ENCODE measurements at places on chromosomes 7 and 10.
A peak's percentile ranks its signal among the peaks of the same experiment; 100 is the strongest.

DNA sequence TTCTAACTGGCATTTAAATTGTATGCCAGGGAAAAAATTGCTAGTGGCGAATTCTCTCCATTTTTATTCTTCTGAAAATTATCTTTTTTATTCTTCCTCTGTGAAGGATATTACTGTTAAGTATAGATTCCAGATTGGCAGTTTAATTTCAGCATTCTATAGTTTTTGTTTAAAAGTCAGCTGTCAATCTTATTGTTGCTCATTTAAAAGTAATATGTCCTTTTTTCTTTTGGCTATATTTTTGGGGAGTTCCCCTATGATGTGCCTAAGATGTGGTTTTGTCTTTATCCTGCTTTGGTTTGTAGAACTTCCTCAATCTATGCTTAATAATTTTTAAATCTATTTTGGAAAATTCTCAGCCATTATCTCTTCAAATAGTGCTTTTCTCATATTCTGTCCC, 135.9 kb downstream of the ARHGAP12 start:
- no peak overlapping the region for H3K4me3 ChIP-seq
- H3K27me3 ChIP-seq = no peaks in the 10 kb centered on the region
- no peak for DNase-seq

- peaks cover 27% of the 10 kb centered on the region for H3K4me1 ChIP-seq
- peak; percentile 30 for DNase-seq
- H3K36me3 ChIP-seq = peaks cover 5% of the 10 kb centered on the region
- H3K4me3 ChIP-seq = peak overlapping the region; percentile 6
These were observed 63.8 kb downstream of the MKI67 start for GRCh38 chr10:128062331-128062880.

DNA sequence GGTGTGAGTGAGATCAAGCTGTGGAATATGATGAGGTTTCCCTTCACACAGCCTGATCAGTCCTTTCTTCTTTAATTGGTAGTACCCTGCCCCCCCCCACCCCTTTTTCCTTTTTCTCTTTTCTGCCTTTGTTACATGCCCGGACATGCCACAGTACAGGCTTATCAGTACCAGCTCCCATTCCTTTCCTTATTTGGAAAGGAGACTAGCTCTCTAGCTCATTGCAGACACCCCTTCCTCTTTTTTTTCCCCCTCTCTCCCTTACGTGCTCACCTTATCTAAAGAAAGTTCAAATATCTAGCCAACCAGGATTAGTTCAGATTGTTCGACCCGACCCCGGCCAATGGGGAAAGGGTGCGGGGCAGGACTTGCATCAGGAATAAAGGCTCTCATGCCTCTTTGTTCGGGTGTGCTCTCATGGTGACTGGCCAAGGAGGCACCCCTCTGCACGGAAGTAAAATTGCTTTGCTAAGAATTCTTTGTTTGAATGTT, 230.4 kb downstream of the ACTR3B start:
- H3K27ac ChIP-seq = peak overlapping the region; percentile 72
- peaks cover 12% of the 10 kb centered on the region for H3K36me3 ChIP-seq
- peaks cover 2% of the 10 kb centered on the region for H3K27me3 ChIP-seq
- DNase-seq = peak; percentile 5
- peaks cover 39% of the 10 kb centered on the region for H3K4me1 ChIP-seq
- no peak overlapping the region for H3K4me3 ChIP-seq

DNA sequence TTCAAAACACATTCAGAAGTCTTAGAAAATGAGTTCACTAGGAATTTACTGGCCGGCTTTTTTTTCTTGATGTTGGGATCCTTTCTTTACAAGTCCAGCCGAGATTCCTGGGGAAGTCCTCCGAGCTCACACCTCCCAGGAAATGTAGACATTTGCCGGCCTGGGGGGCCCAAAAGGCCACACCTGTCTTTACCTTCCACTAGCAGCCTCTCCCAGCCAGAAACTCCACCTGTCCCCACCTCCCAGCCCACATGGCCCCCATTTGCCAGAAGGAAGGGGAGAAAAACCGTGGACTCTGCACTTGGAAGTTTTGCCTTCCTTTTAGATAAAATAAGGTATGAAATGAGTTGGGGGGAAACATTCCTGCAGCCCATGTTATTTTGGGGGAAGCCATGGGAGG, 27.6 kb upstream of the EMX2 start:
- no peak for DNase-seq
- H3K4me3 ChIP-seq = no peak overlapping the region
- H3K27ac ChIP-seq = no peak overlapping the region
- peaks cover 46% of the 10 kb centered on the region for H3K4me1 ChIP-seq
- peaks cover 6% of the 10 kb centered on the region for H3K27me3 ChIP-seq
- H3K36me3 ChIP-seq = no peaks in the 10 kb centered on the region

GRCh38 chr10:20870834-20871233, 26.3 kb downstream of the NEBL start:
- H3K4me1 ChIP-seq = peaks cover 25% of the 10 kb centered on the region
- no peaks in the 10 kb centered on the region for H3K27me3 ChIP-seq
- H3K36me3 ChIP-seq = no peaks in the 10 kb centered on the region
- H3K27ac ChIP-seq = no peak overlapping the region
- no peak for DNase-seq

DNA sequence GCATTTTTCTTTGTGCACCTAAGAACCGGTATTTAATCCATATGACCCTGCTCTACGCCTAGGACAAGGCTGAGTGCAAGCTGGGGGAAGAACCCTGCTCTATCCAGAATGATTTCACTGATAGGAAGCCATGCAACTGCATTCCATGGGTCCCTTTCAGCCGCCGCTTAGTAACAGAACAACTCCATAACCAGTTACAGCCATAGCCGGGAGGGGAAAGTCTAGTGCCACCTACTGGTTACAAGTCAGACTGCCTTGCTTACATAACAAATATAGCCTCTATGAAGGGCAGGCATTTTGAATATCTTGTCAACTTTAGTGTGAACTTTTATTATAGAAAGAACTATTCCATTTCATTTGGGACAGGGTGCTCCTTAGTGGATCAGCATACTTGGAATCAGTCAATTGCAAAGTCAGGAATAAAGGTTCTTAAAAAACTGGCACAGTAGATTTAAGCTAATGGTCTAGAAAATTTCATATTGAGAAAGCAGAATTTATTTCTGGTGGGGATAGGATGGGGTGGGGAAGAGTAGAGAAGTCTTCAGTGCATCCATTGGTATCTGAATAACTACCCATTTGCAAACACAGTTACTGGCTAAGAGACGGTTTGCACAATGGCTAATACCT, 521.7 kb downstream of the ADRA2A start:
- H3K4me3 ChIP-seq = no peak overlapping the region
- DNase-seq = peak; percentile 66
- peaks cover 2% of the 10 kb centered on the region for H3K27me3 ChIP-seq
- H3K36me3 ChIP-seq = no peaks in the 10 kb centered on the region
- no peak overlapping the region for H3K27ac ChIP-seq

DNA sequence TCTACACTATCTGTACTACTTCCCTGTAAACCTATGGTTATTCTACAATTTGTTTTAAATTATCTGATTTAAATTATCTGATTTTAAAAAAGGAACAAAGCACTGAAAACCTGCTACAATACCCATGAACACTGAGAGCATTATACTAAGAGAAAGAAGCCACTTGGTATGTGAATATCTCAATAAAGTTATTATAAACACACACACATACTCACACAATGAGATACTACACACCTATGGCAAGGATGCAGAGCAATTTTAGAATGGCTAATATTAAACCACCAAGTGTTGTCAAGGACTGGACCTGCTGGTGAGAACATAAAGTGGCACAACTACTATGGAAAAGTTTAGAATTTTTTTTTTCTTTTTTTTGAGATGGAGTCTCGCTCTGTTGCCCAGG, 82.7 kb downstream of the IGF2BP3 start:
- peaks cover 91% of the 10 kb centered on the region for H3K36me3 ChIP-seq
- no peak overlapping the region for H3K4me3 ChIP-seq
- DNase-seq = no peak
- no peak overlapping the region for H3K27ac ChIP-seq
- H3K27me3 ChIP-seq = no peaks in the 10 kb centered on the region
- peaks cover 6% of the 10 kb centered on the region for H3K4me1 ChIP-seq

DNA sequence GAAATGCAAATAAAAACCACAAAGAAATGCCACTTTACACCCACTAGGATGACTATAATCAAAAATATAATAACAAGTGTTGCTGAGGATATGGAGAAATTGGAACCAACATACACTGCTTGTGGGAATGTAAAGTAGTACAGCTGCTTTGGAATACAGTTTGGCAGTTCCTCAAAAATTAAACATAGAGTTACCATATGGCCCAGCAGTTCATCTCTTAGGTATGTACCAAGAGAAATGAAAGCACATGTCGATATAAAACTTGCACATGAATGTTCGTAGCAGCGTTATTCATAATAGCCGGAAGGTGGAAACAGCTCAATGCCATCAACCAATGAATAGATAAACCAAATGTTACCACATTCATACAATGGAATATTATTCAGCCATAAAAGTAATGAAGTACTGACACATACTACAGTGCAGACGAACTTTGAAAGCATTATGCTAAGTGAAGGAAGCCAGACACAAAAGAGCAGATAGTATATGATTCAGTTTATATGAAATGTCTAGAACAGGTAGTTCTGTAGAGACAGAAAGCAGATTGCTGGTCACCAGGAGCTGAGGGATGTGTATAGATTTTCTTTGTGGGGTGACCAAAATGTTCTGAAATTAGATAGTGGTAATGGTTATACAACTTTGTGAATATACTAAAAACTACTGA, 12.4 kb downstream of the BCAP29 start:
- H3K27me3 ChIP-seq = no peaks in the 10 kb centered on the region
- DNase-seq = no peak
- no peak overlapping the region for H3K4me3 ChIP-seq
- no peak overlapping the region for H3K27ac ChIP-seq
- H3K36me3 ChIP-seq = peaks cover 33% of the 10 kb centered on the region

DNA sequence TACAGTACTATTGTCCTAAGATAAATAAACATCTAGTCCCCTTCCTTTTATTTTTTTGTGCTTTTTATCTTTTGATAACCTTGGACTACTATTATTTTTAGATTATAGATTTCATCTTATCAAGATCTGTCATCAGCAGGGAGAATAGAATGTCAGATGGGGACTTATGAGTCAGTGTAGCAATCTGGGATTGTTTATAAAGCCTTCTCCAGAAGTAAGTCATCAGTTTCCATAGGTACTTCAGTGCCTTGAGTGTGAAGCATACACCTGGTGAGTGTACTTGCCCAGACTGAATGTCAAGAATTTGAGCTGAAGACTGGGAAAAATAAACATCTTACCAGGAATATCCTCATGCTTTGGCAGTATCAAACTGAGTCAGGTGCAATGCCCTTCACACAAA, 2.1 kb downstream of the CASD1 start:
- no peaks in the 10 kb centered on the region for H3K27me3 ChIP-seq
- peaks cover 71% of the 10 kb centered on the region for H3K4me1 ChIP-seq
- no peak for DNase-seq
- H3K4me3 ChIP-seq = peak overlapping the region; percentile 96
- H3K27ac ChIP-seq = peak overlapping the region; percentile 30

DNA sequence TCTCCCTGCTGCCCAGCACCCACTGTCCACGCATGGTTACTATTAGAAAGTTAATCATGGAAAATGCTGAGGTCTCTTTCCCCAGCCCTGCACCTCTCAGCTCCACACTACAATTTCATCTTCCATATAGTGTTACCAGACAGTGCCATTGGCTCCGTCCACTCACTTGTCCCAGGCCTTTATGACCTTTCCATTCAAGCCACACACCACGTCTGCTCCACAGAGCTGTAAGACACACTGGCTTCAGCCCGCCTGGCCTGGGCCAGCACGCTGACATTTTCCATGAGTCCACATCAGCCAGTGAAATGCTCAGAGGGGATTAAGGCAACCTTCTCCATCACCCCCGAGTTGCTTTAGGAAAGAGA, 118.7 kb downstream of the KCNMA1 start:
- no peak for DNase-seq
- H3K4me3 ChIP-seq = no peak overlapping the region
- peaks cover 35% of the 10 kb centered on the region for H3K4me1 ChIP-seq

- no peaks in the 10 kb centered on the region for H3K36me3 ChIP-seq
- H3K27ac ChIP-seq = no peak overlapping the region
- no peak for DNase-seq
These were observed 83.7 kb downstream of the ZMIZ1 start for GRCh38 chr10:79152423-79152817.

GRCh38 chr10:71090801-71091200, 121.6 kb upstream of the UNC5B start:
- H3K4me3 ChIP-seq = no peak overlapping the region
- peak overlapping the region; percentile 16 for H3K27ac ChIP-seq
- no peak for DNase-seq
- peaks cover 9% of the 10 kb centered on the region for H3K27me3 ChIP-seq
- H3K4me1 ChIP-seq = peaks cover 45% of the 10 kb centered on the region

DNA sequence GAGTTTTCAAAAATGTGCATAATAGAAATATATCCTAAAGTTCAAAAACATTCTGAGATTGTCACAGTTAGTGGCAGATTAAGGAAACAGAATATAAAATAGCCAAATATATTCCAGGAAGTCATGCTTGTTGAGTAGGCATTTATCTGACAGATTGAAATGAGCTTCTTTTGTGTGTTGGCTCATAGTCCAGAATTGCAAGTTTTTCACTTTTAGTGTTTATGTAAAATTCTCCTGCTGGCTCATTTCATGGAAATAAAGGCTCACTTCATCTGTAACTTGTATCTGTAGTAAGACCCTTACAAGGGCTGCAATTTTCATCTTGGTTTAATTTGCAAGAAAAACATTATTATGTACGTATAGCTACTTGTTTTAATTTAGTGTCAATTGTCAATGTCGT, 93.5 kb downstream of the MCU start:
- H3K27ac ChIP-seq = no peak overlapping the region
- H3K4me1 ChIP-seq = peaks cover 25% of the 10 kb centered on the region
- DNase-seq = no peak
- H3K4me3 ChIP-seq = no peak overlapping the region
- H3K36me3 ChIP-seq = no peaks in the 10 kb centered on the region

GRCh38 chr7:34073676-34074075, 168.3 kb downstream of the BMPER start:
- peaks cover 4% of the 10 kb centered on the region for H3K27me3 ChIP-seq
- H3K4me3 ChIP-seq = no peak overlapping the region
- H3K36me3 ChIP-seq = no peaks in the 10 kb centered on the region

DNA sequence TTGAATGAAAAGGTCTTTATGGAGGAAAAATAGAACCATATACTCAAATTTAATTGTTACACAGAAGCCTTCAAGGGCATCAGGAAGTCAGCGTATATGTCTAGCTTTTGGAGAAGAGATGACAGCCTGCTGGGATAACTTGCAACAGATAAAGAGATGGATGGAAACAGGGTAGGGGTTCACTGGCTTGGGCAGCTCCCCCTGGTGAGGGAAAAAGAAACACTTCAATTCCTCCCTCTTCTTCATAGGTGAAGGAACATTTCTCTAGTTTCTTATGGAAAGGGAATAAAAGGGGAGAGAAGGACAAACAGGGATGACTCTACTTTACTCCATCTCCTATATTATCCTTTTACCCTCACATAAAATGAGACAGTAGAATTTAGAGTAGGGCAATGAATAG, 635.7 kb downstream of the PHTF2 start:
- H3K27ac ChIP-seq = no peak overlapping the region
- DNase-seq = no peak
- H3K4me3 ChIP-seq = no peak overlapping the region
- H3K36me3 ChIP-seq = no peaks in the 10 kb centered on the region
- H3K4me1 ChIP-seq = peaks cover 16% of the 10 kb centered on the region

DNA sequence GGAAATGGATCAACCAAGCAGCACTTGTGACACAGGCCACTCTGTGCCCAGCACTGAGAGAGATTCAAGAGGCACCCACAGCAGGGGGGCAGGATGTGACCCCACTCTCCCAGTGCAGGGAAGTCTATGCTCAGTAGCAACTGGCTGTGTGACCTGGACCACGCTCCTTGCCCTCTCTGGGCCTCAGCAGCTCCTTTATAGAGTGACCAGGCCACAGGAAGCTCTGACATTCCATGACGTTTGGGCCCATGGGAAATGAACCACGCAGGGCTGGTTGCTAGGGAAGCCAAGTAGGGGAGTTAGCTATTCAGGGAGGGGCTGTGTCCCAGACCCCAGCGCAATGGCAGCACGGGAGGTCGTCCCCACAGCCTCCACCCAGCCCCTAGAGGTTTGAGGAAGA, 232.6 kb downstream of the USP6NL start:
- peaks cover 31% of the 10 kb centered on the region for H3K27me3 ChIP-seq
- no peaks in the 10 kb centered on the region for H3K36me3 ChIP-seq
- peak overlapping the region; percentile 81 for H3K27ac ChIP-seq

Measured in nephron progenitor cell (in vitro differentiated cells).